ENCODE measurements at places on chromosomes 12 and 14.

DNA sequence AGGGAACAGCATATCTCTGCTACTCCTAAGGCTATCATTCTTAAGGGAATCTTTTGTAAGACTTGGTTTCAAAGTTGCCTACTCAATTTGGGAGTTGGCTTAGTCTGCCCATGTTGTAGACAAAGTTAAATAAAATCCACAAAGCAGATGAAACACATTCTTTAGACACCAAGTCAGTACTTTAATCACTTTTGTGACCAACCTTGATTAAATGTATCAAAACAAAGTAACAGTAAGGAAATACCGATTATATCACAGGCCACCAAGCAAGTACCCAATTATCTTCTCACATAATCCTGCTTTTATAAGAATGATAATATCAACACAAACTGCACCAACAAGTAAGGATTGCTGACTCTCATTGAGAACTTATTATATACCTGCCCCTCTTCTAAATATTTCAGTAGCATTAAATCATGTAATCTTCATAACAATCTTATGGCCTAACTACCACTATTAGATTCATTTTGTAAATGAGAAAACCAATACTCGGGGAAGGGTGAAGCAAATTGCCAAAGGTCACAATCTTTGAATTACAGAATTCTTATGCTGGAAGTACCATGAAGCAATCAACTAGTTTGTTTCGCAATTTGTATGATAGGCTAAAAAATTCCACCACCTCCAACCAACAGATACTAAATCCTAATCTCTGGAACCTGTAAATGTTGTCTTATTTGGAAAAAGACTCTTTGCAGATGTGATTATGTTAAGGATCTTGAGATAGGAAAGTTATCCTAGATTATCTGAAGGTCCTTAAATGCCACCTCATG, 12.6 kb upstream of the DIO2 start:
- no peaks in the 10 kb centered on the region for H3K36me3 ChIP-seq
- H3K4me1 ChIP-seq, result no peaks in the 10 kb centered on the region

DNA sequence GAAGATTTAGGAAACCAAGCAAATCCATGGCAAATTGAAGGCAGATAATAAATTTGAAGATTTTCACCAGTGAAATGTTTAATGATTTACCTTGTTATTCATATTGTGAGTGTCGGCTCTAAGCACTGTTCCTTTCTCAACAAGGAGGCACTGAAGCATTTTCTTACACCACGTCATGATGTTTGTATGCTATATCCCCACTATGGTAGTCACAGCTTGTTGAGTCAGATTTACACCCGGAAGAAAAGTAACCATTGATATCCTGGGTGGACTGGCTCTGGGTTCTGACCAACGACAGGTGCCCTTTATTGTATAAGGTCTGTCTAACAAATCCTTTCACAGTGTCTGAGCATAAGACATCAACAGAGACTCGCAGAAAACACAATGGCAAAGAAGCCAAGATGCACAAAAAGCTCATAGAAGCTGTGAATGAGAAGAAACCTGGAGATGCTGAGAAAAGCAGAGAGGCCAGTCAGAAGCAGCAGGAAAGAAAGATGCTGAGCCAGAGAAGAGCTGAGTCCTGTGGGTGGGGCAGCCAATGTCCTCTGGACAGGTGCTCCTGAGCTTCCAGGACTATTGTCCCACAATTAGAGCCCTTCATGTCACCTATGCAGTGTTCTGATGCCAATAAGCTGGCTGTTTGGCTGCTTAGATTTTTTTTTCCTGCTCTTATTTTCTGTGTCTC, 49.7 kb upstream of the ARHGAP5 start:
- no peaks in the 10 kb centered on the region for H3K27me3 ChIP-seq
- H3K36me3 ChIP-seq, result no peaks in the 10 kb centered on the region
- no peaks in the 10 kb centered on the region for H3K4me1 ChIP-seq
- no peak overlapping the region for H3K4me3 ChIP-seq

DNA sequence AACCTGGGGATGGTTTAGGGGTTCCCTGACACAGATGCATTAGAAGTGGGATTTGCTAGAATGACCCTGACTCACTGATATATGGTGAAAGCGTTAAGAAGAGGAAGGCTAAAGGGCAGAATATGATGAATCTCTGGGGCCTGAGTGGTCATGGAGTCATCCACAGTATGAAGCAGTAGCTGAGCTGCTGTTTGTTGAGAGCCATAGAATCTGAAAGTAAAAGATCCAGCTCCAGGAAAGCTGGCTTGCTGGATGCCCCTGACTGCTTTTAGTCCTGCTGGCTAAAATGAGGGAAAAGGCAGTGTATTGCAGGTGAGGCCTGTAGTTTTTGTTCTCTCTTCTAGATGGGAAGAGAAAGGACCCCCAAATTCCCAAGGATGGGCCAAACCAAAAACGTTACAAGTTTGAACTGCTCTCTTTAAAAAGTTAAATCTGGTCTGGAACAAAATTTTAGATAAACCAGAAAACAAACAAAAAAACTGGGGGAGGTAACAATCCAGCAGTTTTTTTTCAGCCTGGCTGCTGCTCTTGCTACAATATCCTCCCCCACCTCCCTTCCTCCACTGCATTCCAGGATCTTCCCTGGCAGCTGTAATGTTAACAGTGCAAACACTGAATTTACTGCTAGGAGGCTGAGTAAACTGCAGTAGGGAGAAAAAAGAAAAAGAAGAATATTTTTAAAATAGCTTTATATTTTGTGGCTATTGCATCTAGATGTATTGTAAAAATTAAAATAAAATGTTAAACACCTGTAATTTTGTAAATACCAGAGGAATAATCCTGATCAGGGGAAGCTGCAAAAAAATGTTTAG, 16.5 kb downstream of the SEL1L start:
- H3K4me1 ChIP-seq, result no peaks in the 10 kb centered on the region
- no peak overlapping the region for H3K27ac ChIP-seq
- peaks cover 19% of the 10 kb centered on the region for H3K36me3 ChIP-seq
- no peaks in the 10 kb centered on the region for H3K27me3 ChIP-seq
- no peak overlapping the region for H3K4me3 ChIP-seq

- H3K27ac ChIP-seq, result no peak overlapping the region
- no peaks in the 10 kb centered on the region for H3K27me3 ChIP-seq
- no peaks in the 10 kb centered on the region for H3K4me1 ChIP-seq
- no peaks in the 10 kb centered on the region for H3K36me3 ChIP-seq
- DNase-seq, result no peak
Observed at GRCh38 chr14:79487632-79488031, 723.7 kb downstream of the DIO2 start.

Data from GM12878 (cell line).